ENCODE measurements at places on chromosomes 3 and 15.

DNA sequence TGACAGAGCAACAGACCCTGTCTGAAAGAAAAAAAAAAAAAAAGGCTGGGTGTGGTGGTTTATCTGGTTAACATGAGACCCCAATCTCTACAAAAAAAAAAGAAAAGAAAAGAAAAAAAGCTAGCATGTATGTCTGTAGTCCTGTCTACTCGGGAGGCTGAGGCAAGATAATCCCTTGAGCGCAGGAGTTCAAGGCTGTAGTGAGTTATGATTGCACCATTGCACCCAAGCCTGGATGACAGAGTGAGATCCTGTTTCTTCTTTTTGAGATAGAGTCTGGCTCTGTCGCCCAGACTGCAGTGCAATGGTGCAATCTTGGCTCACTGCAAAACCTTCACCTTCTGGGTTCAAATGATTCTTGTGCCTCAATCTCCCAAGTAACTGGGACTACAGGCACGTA, 8.4 kb upstream of the DHX30 start:
- DNase-seq: no peak

DNA sequence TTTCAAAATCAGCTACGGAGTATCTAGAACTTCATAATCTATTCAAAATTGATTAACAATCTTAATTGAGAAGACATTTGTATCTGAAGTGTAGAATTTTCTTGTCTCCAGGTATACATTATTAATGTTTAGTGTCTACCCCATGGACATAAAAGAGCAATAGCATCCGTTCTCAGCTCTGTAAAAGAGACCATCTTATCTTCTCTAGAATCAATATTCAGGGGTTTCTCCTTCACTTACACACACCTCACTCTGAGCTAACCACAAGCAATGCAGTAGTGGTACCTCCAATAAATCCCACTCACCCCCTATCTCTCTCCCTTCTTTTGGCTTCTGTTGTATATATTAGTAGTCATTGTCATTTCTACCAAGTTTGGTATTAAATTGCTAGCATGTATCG, 16.2 kb downstream of the MBNL1 start:
- DNase-seq: no peak

GRCh38 chr3:5292512-5292911, 105.0 kb downstream of the EDEM1 start:
- no peak for DNase-seq

DNA sequence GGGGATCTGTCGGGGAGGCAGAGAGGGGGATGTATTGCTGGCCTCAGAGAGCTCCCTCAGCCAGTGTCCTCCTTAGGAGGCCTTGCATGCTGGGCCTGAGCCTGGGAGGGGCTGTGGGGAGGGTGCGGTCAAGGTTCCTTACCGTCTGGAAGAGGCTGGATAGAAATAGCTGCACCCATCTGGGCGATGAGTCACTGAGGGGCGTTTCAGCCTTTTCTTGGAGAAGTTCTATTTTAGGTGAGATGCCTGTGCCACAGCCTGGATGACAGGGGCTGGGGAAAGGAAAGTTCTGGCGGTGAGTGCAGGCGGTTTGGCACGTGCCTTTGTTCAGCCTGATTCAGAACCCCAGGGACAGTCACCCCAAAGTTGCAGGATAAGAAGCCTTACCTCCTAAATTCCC, 35.7 kb upstream of the APEH start:
- DNase-seq: no peak

DNA sequence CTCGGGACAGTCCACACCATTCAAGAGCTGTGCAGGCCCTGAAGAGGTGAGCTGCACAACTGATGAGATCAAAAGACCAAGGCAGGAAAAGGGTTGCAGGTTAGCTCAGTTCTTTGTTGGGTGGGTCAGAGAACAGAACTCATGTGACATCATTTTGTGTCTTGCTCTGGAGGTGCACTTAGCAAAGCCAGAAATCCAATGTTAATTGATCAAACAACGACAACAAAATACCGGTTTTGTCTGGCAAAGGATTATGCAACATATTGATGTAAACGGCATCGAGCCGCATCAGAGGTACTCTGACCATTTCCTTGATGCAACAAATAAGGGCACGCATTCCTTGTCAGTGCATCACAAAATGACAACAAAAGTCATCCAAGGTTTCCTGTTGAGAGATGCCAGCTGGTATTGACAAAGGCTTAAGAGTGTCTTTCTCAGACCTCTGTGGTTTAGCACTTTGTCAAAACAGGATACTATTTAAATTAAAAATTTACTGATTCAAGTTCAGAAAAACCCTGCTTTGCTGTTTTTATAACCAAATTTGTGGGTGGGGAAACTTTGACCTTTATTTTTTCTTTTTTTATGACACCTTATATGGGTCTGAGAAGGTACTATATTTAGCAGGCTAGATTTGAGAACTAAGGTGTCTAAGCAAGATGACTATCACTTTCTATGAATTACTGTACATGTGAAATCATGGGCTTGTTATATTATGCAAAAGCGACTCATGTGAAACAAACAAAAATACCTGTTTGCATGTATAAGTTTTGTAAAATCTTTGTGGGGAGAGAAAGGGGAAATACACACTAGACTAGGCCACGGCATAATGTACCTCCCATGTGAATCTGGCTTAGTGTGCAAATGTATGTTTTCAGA, 496.1 kb downstream of the FOXP1 start:
- no peak for DNase-seq

- no peak for DNase-seq
These were observed 1.1 kb downstream of the RAB7A start for GRCh38 chr3:128727059-128727458.

DNA sequence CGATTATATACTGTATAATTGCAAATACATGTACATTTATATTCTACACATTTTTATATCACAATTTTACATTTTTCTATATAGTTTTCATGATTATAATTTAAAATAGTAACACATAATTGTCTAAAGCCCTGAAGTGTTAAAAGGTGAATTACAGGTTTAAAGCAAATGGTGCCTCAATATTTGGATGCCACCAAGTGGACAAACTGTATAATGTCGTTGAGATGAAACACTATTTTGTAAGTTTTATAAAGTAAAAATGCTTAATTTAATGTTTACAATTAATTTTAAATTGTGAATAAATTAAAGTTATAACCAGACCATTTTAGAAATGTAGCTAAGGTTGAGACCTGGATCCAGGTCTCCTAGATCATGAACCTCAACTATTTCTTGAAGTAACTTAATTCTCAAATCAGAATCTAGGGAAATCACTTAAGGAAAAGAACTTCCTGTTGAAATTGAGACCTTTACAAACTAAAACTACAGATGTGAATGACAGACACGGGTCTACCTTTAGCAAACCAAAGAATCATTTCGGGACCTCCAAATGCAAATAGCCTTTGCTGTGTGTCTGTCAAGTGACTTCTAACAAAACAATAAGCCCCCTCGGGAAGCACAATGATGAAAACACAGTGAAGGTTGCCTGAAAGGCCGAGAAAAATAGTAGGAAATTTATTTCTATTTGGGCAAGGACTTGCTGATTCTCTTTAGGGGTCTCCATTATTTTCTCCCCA, 37.8 kb downstream of the EHHADH start:
- DNase-seq: no peak

- DNase-seq: peak; percentile 20
These were observed 801 bp downstream of the ARHGAP31 start for GRCh38 chr3:119294696-119295671.

GRCh38 chr3:171831936-171832335, 11.2 kb upstream of the TMEM212 start:
- DNase-seq: no peak

Data from activated T-helper 1 cell treated with Interleukin-2 at 50 U/mL for 16 hours (primary cell).